Esophagus squamous epithelium (tissue), 5 donors: ENCODE measurements at places on chromosomes 11 and 22.

DNA sequence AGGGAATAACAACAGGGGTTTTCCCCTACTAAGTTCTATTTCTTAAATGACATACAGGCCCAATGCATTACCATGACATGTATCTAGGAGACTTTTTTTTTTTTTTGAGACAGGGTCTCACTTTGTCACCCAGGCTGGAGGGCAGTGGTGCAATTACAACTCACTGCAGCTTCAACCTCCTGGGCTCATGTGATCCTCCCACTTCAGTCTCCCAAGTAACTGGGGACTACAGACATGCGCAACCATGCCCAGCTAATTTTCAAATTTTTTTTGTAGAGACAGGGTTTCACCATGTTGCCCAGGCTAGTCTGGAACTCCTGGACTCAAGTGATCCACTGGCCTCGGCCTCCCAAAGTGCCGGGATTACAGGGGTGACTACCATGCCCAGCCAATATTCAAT lies 7.5 kb downstream of the CPSF7 start:
- DNase-seq: no peak

GRCh38 chr11:75212411-75212810 lies 28.2 kb upstream of the TPBGL start:
- DNase-seq: no peak

GRCh38 chr22:25475257-25476022 lies 89.0 kb upstream of the GRK3 start:
- no peak for DNase-seq

- no peak for DNase-seq
Measured at GRCh38 chr11:122784325-122784955, 53.9 kb upstream of the CRTAM start.

- no peak for DNase-seq
Measured at GRCh38 chr11:28913883-28914282, 805.7 kb downstream of the METTL15 start.
